HCT116 (cell line): ENCODE measurements at places on chromosomes 7 and 10. TPM values are rescaled to one million over a fixed set of nuclear protein-coding genes. Genes with fewer than 3 reads are reported as not detected.

CPA2 gene
- 1.5 TPM for total RNA-seq

WASHC2A gene
- total RNA-seq: 19.2 TPM

TMEM270 gene
- total RNA-seq: 1.1 TPM

GRCh38 chr7:111784296-111784695 is 222.0 kb upstream of the IMMP2L start:
- no peak for DNase-seq
- H3K36me3 ChIP-seq: no peaks in the 10 kb centered on the region
- H3K27ac ChIP-seq: no peak overlapping the region
- no peaks in the 10 kb centered on the region for H3K4me1 ChIP-seq
- H3K27me3 ChIP-seq: no peaks in the 10 kb centered on the region

DNA sequence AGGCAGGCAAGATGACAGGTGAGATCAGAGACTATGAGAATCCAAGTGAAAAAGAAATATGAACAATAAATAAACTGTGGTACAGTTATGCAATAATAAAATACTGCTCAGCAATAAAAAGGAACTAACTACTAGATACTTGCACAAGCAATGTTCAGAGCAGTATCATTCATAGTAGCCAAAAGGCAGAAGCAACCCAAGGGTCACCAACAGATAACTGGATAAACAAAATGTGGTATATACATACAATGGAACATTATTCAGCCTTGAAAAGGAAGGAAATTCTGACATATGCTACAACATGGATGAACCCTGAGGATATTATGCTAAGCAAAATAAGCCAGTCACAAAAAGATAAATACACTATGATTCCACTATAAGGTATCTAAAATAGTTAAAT is 76.9 kb upstream of the KCNIP2 start:
- DNase-seq: no peak
- no peak overlapping the region for H3K4me3 ChIP-seq
- no peaks in the 10 kb centered on the region for H3K27me3 ChIP-seq
- H3K27ac ChIP-seq: no peak overlapping the region

DNA sequence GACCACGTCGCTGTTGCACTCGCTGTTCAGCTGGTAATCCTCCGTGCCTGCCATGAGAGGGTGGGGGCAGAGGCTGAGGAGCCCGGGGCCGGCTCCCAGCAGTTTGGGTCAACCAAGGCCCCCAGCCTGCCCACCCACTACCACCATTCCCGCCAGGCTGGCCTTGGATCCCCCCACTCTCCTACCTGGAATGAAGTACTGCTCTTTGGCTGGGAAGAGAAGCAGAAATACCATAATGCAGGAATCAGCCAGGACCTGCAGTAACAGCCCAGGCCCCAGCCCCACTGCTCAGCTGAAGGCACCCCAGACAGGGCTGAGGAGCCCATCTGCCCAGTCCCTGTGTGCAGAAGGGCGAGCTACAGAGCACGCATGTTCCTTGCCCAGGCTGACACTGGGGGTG is 138.0 kb downstream of the SLIT1 start:
- no peak for DNase-seq
- no peak overlapping the region for H3K27ac ChIP-seq
- peaks cover 1% of the 10 kb centered on the region; the same call in 1 of the 2 replicates for H3K27me3 ChIP-seq
- no peaks in the 10 kb centered on the region for H3K4me1 ChIP-seq

DNA sequence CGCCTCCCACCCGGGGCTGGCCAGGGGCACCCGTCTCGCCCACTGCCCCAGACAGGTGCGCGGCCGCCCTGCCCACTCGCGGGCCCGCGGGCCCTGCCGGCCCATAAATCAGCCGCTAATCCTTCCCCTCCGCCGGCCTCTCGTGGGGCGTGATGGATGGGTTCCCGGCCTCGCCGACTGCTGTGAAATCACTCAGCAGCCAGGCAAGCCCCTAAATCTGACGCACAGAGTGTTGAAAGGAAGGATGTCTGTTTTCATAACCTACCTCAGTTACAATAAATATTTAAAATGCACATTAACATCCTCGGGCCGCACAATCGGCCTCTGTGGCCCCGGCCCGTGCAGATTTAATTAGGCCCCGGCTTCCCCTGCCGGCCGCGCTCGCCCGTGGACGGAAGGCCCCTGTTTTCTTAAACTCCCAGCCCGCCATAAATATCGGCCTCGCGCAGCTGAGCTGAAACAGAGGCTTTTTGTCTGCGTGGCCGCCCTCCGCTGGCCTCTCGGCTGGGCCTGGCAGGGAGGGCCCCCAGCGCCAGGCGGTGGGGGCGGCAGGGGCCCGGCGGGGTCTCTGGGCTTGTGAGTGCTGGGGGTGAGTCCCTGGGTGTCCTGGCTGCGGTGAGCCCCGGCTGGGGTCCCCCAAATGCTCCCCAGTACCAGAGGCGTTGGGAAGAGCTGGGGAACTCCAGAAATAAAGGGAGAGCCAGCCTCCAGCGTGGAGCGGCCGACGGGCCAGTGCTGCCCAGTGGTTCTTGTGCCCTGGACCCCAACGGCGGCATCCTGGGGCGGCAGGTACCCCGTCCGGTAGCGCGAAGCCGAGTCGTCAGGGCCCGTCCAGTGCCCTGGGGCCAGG is 90.7 kb downstream of the UNCX start:
- no peak overlapping the region for H3K4me3 ChIP-seq
- H3K4me1 ChIP-seq: no peaks in the 10 kb centered on the region
- H3K27ac ChIP-seq: no peak overlapping the region
- DNase-seq: no peak
- H3K27me3 ChIP-seq: no peaks in the 10 kb centered on the region

DNA sequence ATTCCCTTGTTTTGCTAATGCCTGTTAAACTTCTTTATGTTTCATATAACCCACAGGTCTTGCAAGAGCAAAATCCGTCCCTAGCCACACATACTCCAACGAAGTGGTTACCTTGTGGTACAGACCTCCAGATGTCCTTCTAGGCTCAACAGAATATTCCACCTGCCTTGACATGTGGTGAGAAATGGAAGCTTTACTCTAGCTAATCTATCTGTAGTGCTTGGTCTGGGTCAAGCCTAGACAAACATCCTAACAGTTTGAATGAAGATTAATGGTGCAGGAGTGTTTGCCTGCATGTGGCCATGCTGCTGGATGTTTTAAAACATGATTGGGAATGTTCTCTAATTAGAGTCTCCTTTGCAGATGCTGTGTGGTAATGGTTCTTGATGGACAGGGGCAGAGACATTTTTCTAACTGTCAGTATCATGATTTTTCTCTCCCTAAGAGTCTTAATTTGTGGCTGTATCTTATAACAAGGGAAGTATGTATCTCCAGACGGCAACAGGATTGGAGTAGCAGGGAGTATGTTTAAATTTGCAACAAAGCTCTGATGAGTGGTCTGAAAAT is 308.5 kb upstream of the FZD1 start:
- no peak for DNase-seq
- no peak overlapping the region for H3K27ac ChIP-seq
- H3K4me1 ChIP-seq: no peaks in the 10 kb centered on the region
- no peaks in the 10 kb centered on the region for H3K27me3 ChIP-seq
- H3K36me3 ChIP-seq: no peaks in the 10 kb centered on the region

GRCh38 chr7:155341463-155341983 is 43.8 kb downstream of the INSIG1 start:
- no peaks in the 10 kb centered on the region for H3K36me3 ChIP-seq
- H3K4me1 ChIP-seq: peaks cover 10% of the 10 kb centered on the region; the same call in 1 of the 2 replicates
- no peak for DNase-seq
- no peak overlapping the region for H3K27ac ChIP-seq
